ENCODE measurements at places on chromosomes 5 and 9. TPM values are rescaled to one million over a fixed set of nuclear protein-coding genes. Genes with fewer than 3 reads are reported as not detected.

DNA sequence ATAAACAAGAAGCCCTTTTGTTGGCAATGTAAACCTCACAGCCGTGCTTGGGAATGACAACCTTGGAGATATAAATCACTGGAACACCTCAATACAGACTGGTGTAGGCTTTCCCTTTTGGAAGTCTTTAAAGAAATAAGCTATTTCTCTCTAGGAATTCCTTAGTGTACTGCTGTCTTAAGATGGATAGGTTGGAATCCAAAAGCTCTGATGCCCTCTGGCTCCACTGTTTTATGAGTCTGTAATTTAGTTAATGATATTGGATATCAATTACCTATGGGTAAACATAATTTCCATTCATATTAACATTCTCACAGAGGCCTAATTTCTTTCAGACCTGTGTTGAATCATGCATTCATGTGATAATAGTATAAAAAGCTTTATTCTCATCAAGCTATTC, 435.9 kb upstream of the MPDZ start:
- DNase-seq: no peak

- no peak for DNase-seq
These were observed 200.3 kb downstream of the TRPM3 start for GRCh38 chr9:70921136-70921535.

DNA sequence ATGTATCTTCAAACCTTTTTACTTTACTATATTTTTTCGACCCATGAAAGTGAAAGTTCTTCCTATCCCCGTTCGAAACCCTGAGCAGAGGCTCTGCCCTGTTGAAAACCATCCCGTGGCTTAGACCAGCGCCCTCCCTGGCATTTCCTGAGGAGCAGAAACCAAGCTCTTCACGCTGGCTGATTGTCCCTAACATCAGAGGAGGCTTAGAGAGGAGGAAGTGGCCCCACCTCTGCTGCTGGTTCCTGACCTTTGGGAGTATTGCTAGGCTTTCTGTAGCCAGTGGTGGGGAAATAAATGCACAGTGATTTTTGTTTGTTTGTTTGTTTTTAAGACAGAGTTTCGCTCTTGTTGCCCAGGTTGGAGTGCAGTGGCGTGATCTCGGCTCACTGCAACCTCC, 4.2 kb upstream of the PTGES start:
- no peak for DNase-seq

DNA sequence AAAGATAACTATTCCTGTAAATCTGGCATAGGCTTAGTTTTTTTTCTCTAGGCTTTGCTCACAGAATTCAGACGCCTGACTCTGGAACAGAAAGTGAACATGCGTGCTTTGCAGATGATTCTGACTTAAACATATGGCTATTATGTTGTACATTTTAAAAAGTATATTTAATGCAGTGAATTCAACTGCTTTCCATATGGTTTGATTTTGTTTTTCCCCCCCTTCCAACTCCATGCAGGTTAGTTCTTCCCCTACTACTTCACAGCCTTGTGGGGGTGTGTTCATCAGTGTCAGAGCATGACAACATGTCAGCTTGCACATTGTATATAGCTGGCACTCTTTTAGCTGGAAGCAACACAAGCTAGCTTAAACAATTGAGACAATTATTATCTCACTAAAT, 226.8 kb downstream of the TMEM167A start:
- no peak for DNase-seq

GRCh38 chr5:9519537-9519936, 26.3 kb downstream of the SEMA5A start:
- no peak for DNase-seq

Gene CCDC152
- 2.4 TPM for total RNA-seq

GRCh38 chr5:78221964-78222451, 72.5 kb downstream of the AP3B1 start:
- no peak for DNase-seq

Gene PCA3
- not detected for total RNA-seq

DNA sequence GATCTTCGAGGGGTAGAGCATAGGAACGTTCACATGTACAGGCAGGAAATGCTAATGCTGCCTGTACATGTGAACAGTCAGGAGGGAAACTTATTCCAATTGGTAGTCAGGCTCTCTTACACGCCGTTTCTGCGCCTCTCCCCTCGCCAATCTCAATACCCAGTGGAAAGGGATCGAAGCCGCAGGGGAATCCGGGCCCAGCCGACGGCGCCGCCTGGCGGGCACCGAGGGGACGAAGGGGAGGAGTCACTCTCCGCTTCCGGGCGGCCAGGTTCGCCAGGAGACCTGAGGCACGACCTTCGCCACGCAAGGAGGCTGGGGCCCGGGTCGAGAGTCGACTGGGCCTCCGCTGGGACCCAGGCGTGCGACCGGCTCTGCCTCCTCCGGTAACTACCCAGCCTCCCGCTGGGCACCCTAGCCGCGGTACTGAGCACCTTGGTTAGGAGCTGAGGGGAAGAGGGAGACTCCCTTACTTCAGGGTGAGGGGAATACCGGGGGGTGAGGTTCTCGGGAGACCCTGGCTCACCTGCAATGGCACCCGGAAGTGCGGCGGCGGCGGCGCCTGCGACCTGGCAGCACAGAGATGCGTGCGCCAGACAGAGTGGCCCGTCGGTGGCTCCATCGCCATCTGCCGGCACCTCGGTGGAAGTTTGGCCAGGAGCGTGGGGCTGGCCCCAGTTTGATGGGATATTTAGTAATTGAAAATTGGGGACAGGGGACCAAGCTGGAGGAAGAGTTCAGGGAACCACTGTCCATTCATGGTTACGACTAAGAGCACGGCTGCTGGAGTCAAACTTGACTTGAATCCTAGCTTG, at the start of gene PIGO:
Gene PIGO (minus strand): TSS at position 557 of the 815 bp plus-strand sequence. CDS start 1,026 bp downstream, outside the sequence.
- DNase-seq: peak; percentile 89

Gene SOHLH1
- not detected for total RNA-seq

GRCh38 chr5:160747987-160748386, 104.0 kb downstream of the ATP10B start:
- DNase-seq: no peak

GRCh38 chr9:69987457-69987856, 56.2 kb upstream of the MAMDC2 start:
- no peak for DNase-seq

Gene KIF12
- 0.13 TPM for total RNA-seq

DNA sequence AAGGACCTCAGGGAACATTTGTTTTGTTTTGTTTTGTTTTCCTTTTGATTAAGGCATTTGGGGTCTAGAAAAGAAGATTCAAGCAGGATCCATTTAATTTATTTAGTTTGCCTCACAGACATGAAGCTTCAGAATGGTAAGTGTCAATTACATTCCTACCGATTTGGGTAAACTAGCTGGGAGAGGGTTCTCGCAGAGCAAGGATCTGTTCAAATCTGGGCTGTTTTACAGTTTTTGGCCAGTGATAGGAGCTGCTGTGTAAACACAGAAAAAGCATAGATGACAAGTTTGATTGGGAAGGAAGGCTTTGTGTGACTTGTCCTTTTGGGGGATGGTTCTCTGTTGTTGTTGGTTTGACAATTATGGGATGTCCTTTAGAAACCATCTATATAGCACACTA, 470.3 kb upstream of the WWC1 start:
- no peak for DNase-seq
